ENCODE measurements at places on chromosomes 4 and X. TPM values are rescaled to one million over a fixed set of nuclear protein-coding genes. Genes with fewer than 3 reads are reported as not detected.
A peak's percentile ranks its signal among the peaks of the same experiment; 100 is the strongest.

The KLHL2 gene
- total RNA-seq: 77.5 TPM

The IL21 gene
- not detected for total RNA-seq

The MGAT4D gene
- not detected for total RNA-seq

The NLRP2B gene
- not detected for total RNA-seq

The ENOX2 gene
- total RNA-seq: 18.8 TPM

The TMPRSS11A gene
- not detected for total RNA-seq

The CLDN34 gene
- total RNA-seq: not detected

The RAB9B gene
- 0.75 TPM for total RNA-seq

The INTS6L gene
- 42.4 TPM for total RNA-seq

The ZNF674 gene
- total RNA-seq: 2.3 TPM

The VCX3A gene
- total RNA-seq: not detected

The GALNT7 gene
- total RNA-seq: 26.8 TPM

The TMEM47 gene
- not detected for total RNA-seq

The DGKK gene
- not detected for total RNA-seq

- DNase-seq: peak; percentile 70
Measured at GRCh38 chr4:184457535-184458249, 16.7 kb downstream of the IRF2 start.

DNA sequence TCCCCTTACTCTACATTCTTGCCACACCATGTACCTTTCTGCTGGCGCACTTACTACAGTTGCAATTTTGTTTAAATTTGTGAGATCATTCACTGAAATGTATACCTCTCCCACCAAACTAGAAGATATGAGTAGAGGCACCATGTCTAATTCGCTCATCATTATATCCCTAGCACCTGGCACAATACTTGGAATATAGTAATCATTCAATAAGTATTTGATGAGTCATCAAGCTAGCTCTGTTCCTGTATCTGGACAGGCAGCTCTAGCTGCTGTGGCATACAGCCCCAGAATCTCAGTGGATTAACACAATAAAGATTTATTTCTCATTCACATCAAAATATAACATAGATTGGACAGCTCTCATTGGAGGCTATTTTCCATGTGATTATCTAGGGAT, 245.9 kb downstream of the IDS start:
- no peak for DNase-seq

- DNase-seq: no peak
Measured at GRCh38 chrX:63959975-63960374, 175.0 kb upstream of the ARHGEF9 start.

GRCh38 chrX:16484338-16484737, 165.6 kb upstream of the S100G start:
- DNase-seq: no peak

DNA sequence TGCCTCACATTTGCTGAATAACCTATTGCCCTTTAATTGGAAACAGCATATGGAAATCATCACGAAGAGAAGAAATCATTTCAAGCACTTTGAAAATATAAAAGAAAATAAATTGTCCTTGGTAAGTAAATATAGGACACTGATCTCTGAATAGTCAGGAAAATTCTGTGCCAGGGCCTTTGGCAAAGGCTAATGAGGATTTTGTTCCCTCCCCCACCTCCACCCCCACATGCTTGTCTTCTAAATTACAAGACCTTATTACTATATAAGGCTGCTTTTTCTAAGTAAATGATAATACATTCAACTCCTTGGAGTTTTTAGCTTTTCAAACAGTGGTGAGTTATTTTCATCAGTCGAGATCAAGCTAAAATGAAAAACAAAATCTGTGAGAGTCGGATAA, 15.8 kb downstream of the SYNPO2 start:
- DNase-seq: no peak

DNA sequence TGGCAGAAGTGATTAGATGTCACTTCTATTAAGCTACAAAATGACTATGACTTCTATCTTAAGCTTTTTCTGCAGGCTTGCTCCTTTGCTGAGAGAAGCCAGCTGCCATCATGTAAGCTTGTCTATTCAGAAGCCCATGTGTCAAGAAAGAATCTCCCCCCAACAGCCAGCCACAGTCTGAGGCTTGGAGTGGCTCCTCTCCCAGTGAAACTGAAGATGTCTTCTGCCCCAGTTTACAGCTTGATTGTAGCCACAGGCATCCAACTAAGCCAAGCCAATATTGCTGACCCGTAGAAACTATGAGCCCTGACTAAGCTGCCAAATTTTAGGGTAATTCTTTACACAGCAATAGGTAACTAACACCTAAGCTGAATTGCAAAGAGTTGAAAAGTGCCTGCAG, 26.7 kb upstream of the SLC10A7 start:
- DNase-seq: no peak

DNA sequence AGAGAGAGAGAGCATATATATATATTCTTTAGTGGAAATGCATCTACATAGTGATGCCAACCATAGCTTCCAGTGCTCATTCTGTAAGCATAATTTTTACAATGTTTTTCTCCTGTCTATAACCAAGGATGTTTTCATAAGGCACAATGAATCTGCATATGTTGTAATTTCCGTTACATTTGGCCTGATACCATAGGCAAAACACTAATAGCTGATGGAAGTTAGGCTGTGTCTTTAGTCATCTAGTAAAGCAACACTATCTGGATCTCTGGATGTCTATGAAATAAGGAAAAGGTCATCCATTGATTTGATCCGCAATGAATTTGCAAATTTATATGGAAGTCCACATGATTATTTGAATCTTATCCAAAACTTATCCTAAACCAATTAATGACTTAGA, 8.1 kb downstream of the PCDH7 start:
- no peak for DNase-seq

DNA sequence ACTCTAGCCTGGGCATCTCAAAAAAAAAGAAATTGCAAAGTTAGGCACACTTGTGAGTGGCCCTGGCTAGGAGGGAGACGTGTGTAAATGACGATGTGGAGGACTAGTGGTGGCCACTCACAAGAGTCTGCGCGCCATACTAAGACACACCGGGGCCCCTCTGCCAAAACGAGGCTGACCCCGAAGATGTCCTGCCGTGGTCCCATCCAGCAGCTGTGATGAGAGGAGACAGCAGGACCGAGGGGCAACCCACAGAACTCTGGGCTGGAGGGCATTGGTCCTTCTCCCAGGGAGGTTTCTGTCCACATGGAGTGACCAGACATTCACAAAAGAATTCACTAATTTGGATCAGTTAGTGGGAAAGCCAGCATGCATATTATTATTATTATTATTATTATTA, 47.4 kb downstream of the NOP14 start:
- DNase-seq: no peak

DNA sequence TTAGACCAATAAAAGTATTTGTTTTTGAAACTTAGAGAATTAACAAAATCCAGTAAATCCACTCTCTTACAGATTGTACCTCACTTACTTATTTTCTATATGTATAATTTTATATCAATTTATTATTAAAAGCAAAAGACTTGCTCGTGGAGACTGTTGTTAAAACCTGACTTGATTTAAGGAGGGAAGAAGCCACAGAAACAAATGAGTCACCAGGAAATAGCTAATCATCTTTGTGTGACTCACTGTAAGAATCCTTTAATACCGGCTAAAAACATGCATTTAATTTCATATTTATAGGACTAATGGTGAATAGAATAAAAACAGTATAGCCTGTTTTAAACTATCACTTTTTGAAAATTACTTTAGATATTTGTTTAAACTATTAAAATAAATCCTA, 29.9 kb upstream of the UBE2NL start:
- no peak for DNase-seq

GRCh38 chr4:123579961-123580360, 183.4 kb downstream of the SPRY1 start:
- DNase-seq: no peak

GRCh38 chr4:89254847-89255246, 52.8 kb downstream of the GPRIN3 start:
- peak; percentile 52 for DNase-seq

DNA sequence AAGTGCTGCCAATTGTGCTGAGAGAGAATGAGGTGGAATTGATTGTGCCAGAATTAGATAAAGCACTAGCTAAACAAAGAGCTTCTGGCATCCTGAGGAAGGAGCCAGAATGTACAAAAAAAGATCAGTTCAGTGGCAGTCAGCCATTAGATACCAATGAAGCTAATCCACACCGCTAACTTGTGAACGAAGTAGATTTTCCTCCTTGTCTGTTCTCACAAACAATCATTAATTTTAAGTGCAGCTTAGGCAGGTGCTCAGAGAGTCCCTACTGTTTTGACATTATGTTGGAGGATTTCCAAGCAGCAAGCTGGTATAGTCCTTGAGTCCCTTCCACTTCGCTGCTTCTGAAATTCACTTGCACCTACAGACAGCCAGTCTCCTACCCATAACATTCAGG, 617.4 kb downstream of the CENPC start:
- no peak for DNase-seq

DNA sequence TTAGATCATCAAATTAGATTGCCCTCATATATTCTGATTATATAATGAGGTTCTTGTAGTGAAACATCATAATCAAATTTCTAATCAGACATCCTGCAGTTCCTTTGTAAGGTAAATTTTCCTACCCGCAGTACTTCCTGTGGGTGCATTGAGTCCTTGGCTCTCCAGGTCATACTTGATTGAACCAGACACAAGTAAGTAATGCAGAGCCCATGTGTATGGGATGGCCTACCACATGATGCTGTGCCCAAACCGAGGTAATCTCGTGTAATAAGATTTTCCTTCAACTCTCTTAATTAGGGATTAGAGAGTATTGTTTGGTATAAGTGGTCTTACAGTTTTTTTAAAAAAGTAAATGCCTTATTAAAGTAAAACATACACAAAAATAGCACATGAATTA, 1841.8 kb downstream of the PCDH7 start:
- DNase-seq: no peak

- DNase-seq: no peak
Measured at GRCh38 chrX:106728337-106728736, 1.8 kb downstream of the RNF128 start.

GRCh38 chrX:79036157-79036880, 91.1 kb downstream of the P2RY10 start:
- DNase-seq: no peak

DNA sequence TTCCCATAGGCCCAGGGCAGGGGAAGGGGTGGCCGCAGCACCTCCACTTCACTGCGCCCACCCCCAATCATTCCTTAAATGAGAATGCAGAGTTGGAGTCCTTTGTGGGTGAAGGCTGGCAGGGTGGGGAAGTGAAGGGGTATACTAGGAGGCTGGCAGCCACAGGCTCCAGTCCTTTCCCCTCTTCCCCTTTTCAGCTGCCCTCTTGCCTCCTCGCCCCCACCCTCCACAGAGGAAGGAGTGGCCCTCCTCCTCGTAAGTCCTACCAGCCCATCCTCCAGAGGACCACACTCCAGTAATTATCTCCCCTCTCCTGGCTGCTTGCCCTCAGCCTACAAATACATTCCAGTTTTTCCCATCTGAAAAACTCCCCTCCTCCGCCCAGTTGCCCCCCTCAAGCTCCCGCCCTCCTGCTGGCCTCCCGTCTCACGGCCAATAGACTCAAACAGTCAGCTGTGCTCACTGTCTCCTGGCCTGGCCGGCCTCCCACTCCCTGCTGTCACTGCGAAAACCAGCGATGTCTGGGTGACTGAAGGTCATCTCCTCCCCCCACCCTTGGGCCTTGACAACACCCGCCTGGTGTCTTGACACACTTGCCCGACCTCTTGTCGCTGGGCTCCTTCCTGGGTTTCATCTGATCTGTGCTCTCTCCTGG, 38.8 kb downstream of the EFNB1 start:
- DNase-seq: no peak

DNA sequence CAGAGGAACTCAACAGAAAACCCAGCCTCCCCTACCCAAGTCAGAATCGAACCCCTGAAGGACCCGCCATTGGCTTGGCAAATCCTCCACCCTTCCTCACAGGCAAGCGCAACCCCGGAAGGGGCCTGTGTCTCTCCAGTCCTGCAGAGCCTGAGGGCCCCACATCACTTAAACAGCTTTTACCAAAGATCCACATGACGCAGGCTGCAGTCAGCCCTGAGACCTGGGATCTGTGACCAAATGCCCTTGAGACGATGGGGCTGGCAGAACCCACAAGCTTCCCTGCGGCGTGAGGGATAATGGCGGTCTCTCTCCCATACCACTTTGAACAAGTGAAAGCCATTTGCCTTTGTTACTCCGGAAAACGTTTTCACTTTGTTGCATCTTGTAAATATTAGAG, 54.9 kb downstream of the ACOX3 start:
- DNase-seq: no peak

DNA sequence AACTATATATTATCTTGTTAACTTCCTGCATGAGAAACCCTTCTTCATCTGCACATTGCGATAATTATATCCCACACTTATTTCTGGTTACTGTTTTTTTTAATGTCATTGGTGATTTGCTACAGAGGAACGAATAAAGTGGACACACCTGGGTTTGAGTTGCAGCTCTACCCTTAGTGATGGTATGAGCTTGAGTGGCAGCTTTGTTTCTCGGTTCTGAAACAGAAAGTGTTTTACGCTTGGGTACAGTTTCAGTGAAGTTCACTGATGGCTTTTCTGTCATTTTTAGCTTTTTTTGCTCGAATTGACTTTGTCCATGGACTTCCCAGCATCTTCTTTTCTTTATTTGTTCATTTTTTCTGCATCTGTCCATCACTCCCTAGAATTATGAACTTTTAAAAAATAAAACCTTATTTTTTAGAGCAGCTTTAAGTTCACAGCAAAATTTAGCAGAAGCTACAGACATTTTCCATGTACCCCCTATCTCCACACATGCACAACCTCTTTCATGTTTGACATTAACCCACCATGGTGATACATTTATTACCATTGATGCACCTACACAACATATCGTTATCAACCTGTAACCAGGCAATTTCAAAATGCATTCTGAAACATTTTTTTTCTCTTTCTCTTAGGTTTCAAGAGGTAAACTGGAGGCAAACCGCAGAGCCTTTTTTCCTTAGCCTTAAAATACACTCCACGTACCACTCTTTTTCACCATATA, 1041.6 kb upstream of the PRKX start:
- no peak for DNase-seq

DNA sequence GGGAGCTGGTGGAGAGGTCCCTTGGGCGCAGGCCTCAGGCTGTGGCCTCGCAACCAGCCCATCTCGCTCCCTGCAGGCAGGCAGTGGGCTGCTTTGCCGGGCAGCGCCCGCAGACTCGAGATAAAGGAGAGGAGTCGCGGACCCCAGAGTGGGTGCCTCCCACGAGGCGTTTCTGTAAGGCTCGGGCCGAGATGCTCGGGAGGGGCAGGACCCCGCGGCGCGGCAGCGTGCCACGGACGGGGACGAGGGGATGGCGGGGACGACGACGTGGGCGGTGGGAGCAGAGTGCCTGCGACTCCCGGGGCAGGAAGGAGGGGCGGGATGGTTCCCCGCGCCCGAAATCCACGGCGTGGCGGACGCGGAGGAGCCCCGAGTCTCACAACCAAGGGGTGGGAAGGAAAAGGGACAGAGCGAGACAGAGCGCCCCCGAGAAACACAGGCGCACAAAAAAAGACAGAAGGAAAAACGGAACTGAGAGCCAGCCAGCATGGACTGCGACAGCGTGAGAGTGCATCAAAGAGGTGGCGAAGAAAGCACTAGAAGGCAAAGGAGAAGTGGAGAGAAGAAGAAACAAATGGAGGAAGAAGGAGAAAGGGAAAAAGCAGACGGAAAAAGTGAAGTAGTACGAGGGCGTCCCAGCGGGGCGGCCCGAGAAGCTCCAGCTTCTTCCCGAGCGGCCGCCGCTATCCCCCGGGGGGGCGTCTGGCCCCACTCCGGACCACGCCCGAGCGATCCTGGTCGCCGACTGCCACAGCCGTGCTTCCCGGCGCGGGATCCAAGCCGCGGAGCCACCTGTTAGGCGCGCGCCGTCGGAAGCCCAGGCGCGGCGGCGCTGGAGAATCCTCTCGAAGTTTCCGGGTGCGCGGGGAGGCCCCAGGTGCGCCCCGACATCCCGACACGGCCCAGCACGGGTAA, 1.5 kb downstream of the BEND4 start:
- peak; percentile 73 for DNase-seq

All from B cell (primary cell).